Activated CD8-positive, alpha-beta memory T cell treated with anti-CD3 and anti-CD28 coated beads, Interleukin-2, amount 50 U/mL, for 4 hours (primary cell): ENCODE measurements at places on chromosomes 7 and 10.

DNA sequence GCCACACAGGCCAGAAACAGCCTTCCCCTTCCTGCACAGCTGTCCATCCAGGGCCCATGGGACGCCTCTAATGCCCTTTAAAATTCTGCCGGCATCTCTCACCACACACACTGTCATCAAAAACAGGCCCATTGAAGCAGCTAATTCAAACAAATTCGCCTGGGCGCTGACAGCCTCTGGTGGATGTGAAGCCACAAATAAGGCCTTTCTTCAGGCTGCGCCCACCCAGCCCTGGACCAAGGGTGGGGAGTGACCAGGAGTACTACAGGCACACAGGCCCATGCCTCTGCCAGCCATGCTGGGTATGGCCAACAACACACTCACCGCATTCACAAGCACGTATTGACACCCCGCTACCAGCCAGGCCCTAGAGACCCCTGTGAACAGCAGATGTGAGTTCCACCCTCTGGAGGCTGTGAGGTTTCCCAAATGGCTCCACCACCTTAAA is 54.6 kb downstream of the SLIT1 start:
- DNase-seq, result no peak

- peak; percentile 9 for DNase-seq
Observed at GRCh38 chr10:46528171-46528671, 28.2 kb downstream of the GPRIN2 start.

GRCh38 chr7:17447728-17448478 is 149.5 kb downstream of the AHR start:
- DNase-seq, result no peak

- no peak for DNase-seq
Observed at GRCh38 chr7:131355917-131356777, 28.5 kb downstream of the MKLN1 start.

- no peak for DNase-seq
Observed at GRCh38 chr7:2728316-2729030, 40.5 kb downstream of the AMZ1 start.

DNA sequence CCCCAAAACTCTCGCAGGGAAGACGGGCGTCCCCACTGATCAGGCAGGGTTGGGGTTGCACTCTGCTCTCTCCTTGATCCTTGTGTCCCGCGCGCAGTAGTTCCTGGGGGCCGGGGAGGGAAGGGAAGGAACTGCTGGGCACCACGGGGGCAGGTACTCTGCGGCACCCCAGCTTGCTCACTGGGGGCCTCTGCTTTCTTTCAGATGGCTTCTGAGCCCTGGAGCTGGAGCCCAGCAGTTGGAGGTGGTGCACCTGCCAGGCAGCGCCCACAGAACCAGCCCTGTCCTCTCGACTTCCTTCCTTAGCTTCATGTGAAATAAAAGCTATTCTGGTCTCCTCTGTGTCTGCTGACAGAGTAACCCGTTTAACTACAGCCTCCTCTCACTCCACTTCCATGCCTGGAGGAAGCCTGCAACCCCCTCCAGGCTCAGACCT is 12.2 kb downstream of the PLAC9 start:
- no peak for DNase-seq

- no peak for DNase-seq
Observed at GRCh38 chr10:122699796-122700455, at the start of gene C10orf120. Gene C10orf120, minus strand, starts transcription at chr10:122699846. Its CDS starts 56 bp downstream, at chr10:122699790.

- no peak for DNase-seq
Observed at GRCh38 chr7:7125963-7126362, 56.4 kb upstream of the C1GALT1 start.

GRCh38 chr7:42534441-42534840 is 297.4 kb upstream of the GLI3 start:
- DNase-seq, result no peak

- no peak for DNase-seq
Observed at GRCh38 chr10:122261584-122261983, 9.5 kb upstream of the BTBD16 start.

- DNase-seq, result no peak
Observed at GRCh38 chr7:44050121-44050914, 5.8 kb downstream of the DBNL start.

- DNase-seq, result no peak
Observed at GRCh38 chr10:49047128-49047639, 68.1 kb downstream of the VSTM4 start.

- no peak for DNase-seq
Observed at GRCh38 chr10:5595994-5596471, 70.4 kb downstream of the ASB13 start.

GRCh38 chr7:95526128-95526738 is 40.5 kb downstream of the ASB4 start:
- no peak for DNase-seq

DNA sequence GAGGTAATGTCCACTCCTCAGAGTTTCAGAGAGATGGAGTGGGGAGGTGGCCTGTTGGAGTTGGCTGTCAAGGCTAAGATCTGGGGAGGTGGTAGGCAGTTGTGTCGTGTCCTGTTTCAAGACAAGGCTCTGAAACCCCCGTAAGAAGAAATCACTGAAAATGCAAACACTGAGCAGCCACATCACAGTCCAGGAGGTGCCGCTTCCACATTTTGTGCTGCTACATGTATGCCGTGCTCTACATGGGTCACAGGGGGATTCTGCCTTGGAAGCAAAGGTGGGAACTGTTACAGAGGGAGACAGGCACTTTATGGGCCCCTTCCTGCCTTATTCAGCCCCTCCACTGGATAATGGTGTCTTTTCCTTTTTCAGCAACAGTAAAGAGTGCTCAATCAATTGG is 11.9 kb downstream of the WDR91 start:
- DNase-seq, result no peak

DNA sequence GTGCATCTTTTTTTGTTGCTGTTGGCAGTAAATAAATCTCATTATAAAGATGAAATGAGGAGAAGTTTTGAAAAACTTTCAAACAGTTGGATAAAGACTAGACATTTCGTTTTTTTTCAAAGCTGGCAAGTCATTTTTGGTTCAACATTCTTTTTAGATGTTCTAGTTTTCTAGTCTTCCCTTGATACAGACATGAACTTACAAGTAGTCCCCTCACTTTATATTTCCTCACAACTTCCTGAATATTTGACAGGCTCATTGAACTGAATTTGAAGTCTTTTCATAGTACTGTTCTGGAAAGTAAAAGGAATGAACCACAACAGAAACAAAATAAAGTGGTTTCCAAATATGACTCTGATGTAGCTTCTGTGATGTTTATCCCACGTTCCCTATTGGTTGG is 134.2 kb downstream of the NRCAM start:
- no peak for DNase-seq

- DNase-seq, result no peak
Observed at GRCh38 chr7:74253835-74254128, 417 bp downstream of the RFC2 start.

DNA sequence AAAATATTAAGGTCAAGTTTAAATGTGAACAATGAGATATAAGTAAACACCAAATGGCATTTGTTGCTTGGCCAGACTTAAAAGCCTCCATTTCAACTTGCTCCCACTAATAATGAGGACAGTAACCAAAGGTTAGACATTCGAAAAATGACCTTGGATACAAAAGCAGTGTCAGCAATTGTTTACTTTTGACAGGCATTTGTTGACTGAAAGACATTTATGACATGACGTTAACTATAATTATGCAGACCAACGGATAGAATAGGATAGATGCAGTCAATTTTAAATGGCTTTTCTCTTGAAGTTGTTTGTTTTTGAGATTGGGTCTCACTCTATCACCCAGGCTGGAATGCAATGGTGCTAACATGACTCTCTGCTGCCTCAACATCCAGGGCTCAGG is 6.3 kb upstream of the WNT16 start:
- no peak for DNase-seq

DNA sequence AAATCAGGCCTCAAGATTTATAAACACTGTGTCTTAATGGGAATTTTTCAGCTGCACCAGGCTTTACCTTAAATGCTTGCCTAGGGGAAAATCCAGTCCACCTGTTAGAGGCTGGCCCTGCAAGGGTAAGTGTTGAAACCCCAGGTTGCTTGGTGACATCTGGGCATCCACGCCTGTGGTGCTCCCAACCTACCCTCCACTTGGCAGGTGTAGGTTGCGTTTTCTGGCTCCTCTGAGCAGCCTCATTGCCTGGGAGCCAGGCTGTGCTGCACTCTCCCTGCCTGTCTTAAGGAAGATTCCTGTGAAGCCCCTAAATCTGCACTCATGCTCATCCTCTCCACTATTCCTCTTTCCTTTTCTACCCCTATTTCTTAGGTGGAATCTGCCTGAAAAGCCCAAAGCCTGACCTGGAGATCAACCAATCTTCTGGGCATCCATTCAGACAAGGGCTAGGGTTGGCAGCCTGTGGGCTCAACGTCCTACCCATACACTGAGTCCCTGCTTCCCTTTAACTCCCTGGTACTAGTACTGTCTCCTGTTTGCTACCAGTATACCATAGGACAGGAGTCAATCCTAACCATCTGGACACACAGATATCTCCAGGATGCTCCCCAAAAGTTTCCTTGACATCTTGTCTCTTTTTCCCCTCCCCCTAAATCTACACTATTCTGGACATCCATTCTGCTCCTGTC is 150.4 kb downstream of the PDE1C start:
- no peak for DNase-seq

DNA sequence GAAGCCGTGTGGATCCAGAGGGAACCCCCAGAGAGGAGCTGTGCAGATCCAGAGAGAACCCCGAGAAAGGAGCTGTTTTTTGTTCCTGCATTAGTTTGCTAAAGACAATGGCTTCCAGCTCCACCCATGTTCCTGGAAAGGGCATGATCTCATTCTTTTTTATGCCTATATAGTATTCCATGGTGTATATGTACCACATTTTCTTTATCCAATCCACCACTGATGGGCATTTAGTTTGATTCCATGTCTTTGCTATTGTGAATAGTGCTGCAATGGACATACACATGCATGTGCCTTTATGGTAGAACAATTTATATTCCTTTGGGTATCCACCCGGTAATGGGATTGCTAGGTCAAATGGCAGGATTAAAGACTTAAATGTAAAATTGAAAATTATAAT is 95.4 kb upstream of the RHEB start:
- no peak for DNase-seq

DNA sequence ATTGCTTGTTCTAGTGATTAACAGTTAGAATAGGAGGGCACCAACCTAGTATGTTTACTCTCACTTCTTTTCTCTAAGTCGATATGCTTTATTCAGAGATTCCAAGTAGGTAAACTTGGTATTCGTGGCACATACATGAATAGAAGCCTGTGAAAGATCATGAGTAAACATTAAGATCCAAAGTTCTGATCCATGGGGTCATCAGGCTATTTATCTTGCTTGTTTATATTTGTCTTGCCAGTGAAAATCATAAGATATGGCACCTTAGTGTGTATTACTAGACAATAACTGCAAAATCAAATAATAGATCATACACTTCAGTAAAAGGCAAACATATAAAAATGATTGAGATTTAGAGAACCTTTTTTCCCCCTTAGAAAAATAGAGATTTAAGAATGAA is 56.5 kb upstream of the LHFPL3 start:
- DNase-seq, result no peak

DNA sequence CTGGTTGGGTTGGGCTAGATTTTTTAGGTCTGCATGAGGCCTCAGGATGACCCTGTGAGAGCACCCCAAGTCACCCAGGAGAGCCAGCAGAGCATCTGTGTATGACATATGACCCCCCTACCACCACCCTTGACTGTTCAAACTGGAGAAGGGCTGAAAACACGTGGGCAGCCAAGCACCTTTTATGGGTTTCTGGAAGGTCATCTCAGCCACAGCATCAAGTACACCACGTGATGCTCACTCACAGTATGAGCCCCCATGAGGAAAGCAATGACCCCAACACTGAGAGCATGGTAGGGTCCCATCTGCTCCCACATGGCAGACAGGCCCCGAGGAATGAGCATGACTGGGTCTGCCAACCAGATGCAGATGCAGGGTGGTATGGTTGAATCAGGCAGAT is 149.4 kb upstream of the GDF10 start:
- no peak for DNase-seq

GRCh38 chr7:44897309-44897708 is 12.0 kb upstream of the PURB start:
- DNase-seq, result no peak

DNA sequence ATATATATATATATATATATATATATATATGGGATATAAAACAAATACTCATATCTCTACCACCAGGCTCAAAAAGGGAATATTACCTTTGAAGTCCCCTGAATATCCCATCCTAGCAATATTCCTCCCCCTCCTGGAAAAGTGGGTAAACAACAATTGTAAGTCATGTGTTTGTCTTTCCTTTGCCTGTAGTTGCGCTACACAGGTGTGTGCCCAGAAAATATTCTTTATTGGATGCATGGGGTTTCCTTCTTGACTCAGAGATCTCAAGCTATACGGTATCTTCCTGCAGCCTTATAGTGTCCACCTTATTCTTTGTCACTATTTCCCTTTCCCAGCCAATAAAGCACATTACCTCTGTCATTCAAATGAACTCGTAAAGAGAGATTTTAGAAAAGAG is 54.2 kb downstream of the MET start:
- no peak for DNase-seq

GRCh38 chr7:88395715-88396114 is 89.0 kb upstream of the STEAP4 start:
- DNase-seq, result no peak

DNA sequence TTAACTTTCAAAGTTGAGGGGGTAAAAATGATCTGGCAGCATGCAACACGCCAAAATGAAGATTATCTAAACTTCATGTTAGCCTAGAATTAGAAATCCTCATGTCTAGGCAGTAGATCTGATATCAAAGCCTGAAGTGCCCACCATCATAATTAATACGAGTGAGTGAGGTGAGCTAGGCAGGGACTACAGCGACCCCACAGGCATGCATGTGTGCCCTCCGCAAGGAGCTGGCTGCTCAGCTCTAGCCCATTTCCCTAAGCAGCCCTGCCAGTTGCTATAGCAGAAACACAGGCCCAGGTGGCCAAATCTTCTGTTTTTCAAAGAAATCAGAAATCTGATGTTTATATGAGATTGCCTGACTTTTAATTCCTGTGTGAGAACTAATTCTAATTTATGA is 93.1 kb upstream of the IFRD1 start:
- DNase-seq, result no peak

DNA sequence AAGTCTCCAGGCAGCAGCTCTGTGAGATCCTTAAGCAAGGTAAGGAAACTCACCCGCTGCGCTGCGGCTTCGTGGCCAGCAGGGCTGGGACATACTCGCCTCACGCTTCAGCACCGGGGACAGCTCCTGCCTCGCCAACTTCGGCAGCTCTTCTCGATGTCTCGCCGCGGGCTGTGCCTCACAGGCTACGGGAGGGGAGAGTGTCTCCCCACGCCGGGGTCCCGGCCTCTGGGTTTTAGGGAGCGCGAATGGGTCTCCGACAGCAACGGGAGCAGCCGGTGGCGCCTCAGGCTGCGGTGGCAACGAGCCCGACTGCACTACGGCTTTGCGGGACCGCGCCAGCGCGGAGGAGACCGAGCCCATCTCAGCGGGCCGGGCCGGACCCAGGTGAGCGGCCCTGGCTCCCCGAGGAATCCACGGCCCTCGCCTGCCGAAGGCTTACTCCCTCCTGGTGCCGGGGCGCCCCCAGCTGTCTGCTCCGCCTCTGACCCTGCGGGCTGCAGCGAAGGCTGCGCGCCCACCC is 62.4 kb downstream of the LSM5 start:
- peak; percentile 55 for DNase-seq
